ENCODE measurements at places on chromosomes 12 and 14.

- no peak for DNase-seq
Measured at GRCh38 chr12:93451423-93452158, 9.8 kb upstream of the UBE2N start.

DNA sequence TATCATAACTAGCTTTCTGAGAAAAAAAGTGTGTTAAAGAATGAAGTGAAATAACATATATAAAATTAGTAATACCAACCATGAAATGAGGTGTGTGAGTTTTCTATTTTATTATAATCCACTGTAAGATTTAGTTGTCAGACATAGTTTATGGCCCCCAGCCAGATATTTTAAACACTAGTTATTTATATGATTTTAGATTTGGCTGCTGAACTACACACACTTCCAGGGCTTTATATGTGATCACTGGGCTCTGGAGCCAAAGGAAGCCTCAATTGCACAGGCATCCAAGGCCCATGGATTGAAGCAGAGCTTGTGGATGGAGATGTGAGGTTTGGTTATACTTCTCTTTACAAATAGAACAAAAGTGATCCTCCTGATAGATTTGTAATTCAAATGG is 48.7 kb upstream of the CNTN1 start:
- no peak for DNase-seq

GRCh38 chr14:77131206-77131605 is 10.4 kb downstream of the ZDHHC22 start:
- DNase-seq = no peak

DNA sequence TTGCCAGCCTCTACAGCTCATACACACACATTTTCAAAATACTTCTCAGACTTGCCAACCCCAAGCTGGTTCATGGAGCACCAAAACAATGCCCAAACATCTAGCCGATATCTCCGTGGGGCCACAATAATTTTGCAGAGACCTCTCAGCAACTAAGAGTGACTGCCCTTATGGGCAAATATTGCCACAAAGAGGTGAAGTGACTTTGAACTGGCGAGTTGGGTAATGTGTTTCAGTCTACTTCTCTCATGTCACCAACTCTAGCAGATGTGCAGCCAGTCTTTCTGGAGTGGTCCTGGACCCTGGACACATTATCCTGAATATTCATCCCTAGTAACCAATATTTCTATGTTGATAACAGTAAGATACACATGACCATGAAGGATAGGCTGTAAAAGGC is 290.3 kb downstream of the EMP1 start:
- DNase-seq = no peak

GRCh38 chr14:99064262-99064954 is 207.6 kb downstream of the BCL11B start:
- no peak for DNase-seq

DNA sequence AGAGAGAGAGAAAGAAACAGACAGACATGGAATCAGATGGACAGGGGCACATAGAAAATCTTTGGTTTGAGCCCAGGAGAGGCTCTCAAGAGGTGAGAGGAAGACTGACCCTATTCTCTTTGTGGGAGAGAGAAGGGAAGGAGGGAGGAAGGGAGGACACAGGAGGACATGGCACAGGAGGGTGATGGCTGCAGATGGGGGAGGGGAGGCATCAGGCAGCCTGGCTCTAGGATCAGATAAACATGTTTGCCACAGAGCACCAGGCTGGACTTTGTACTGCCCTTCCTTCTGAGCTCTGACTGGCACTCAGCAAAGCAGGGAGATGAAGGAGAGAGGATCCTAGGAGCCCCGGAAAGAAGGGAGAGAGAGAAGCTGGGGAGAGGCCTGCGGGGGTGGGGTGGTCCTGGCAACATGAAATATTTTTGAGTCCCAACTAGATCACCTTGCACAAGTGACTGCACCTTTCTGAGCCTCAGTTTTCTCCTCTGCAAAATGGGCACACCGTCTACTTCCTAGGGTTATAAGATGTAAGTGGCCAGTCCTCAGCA is 6.1 kb downstream of the HNF1A start:
- no peak for DNase-seq

GRCh38 chr12:91663310-91663709 is 480.7 kb upstream of the DCN start:
- no peak for DNase-seq

- DNase-seq = no peak
Measured at GRCh38 chr12:50442178-50442908, 41.7 kb downstream of the LARP4 start.

DNA sequence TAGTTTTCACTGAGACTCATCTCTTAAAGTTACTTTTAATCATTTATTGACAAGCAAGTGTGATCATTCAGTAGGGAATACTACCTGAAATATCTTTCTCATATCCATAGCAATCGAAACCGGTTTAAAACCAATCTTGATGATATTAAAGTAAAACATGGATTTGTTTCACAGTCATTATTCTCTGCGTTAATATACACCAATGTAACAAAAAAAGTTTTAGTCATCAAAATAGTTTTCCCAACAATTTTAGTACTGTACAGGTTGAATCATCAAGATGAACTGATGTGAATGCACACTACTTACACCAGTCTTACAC is 137.0 kb upstream of the KRAS start:
- DNase-seq = no peak

DNA sequence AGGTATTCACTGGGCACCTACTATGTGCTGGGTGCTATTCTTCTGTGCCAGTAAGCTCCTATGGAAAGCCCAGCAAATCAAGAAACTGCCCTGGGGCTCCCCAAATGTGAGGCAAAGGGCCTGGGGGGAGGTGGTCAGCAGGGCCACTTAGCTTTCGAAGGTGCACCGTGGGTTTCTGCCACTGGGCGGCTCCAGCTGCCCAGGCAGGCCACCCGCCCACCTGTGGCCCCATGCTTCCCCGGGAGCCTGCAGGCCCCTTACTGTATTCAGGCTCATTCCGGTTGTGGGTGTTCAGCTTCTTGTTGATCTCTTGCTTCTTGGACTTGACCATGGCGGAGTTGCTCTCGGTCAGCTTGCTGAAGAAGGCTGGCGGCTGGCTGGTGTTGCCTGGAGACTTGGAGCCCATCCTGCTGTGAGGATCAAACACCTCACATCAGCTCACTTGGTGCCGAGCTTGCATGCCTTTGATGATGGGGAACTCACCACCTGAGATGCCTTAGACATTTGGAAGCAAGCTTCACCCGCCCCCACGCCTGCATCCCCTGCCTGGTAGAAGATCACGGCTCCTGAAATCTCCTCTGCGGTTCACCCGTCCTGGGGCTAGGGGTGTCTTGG is 37.3 kb downstream of the RFLNA start:
- peak; percentile 59 for DNase-seq

DNA sequence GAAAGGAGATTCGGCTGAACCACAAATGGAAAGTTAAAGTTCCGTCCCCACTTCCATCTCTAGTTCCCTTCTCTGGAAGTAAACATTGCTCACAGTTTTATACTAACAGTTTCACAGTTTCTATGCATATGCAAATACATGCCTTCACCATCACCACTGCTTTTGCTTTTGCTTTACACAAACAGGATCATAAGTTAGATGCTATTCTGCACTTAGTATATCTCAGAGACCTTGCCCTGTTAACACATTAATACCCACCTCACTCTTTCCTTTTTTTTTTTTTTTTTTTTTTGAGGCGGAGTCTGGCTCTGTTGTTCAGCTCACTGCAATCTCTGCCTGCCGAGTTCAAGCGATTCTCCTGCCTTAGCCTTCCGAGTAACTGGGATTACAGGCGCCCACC is 890 bp downstream of the TEP1 start:
- no peak for DNase-seq

DNA sequence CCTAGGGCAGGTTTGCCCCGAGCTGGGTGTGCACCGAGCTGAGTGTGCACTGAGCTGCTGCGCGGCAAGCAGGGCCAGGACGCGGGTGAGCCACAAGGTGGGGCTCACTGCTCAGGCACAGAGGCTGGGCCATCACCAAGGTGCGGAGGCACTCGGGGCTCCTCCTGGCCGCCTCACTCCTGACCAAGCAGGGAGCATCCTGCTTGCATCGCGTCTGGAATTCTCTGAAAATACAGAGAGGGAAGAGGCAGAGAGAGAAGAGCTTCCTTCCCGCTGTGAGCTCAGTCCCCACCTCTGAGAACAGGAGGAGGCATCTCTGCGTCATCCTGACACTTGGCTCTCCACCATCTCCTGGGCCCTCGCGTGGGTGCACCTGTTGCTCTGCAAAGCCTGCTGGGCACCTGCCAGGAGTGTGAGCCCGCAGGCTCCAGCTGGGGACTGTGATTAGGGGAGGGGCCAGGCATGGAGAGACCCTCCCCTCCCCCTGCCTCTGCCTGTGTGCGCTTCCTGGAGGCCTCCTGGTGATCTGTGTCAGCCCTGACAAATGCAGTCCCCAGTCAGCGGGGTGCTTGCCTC is 116.3 kb downstream of the GLT1D1 start:
- peak; percentile 36 for DNase-seq

- DNase-seq = no peak
Measured at GRCh38 chr14:92958373-92959188, 35.6 kb downstream of the CHGA start.

DNA sequence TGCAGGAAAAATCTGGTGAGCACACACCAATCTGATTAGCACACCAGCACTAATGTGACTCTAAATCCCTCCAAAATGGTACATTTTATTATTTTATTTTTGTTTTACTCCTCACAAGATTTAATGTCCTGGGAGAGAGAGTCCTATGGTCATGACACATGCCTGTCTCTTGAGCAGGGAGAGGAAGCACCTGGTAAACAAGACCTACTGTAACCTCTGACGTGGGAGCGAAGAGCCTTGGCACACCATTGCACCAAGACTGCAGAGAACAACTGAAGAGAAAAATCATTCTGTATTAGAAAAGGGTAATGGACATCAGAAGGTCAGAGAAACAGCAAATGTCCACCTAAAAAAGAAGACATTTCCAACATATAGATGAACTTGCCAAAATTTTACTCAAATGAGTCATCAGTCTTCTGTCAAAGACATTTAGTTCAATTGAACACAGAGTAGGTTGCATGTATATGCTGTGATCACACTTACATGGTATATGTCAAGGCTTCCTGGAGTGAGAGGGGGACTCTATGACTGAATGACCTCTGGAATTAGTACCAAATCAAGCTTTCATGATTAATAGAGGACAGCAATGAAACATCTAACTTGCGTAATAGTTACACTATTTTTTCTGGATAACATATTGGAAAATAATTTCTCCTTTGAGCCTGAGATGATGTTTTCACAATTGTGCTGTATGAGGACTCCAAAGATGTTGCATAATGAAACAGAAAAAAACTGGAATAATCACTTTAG is 186.9 kb upstream of the FLRT2 start:
- DNase-seq = no peak

DNA sequence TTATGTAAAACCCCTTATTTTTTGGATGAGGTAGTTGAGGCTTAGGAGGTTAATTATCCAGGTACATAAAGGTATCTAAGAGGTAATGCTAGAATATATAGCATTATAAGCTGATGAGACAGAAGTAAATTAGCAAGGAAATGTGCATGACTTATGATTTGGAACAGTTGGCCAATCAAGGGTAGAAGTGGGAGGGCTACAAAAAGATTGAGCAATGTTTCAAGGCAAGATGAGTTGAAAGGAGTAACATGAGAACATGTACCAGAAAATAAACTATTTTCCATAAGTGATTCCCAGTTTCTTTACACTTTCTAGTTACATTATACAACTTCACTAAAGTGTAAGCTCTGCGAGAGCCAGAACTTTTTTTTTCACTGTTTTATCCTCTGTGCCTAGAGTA is 290.9 kb downstream of the LRIG3 start:
- no peak for DNase-seq

DNA sequence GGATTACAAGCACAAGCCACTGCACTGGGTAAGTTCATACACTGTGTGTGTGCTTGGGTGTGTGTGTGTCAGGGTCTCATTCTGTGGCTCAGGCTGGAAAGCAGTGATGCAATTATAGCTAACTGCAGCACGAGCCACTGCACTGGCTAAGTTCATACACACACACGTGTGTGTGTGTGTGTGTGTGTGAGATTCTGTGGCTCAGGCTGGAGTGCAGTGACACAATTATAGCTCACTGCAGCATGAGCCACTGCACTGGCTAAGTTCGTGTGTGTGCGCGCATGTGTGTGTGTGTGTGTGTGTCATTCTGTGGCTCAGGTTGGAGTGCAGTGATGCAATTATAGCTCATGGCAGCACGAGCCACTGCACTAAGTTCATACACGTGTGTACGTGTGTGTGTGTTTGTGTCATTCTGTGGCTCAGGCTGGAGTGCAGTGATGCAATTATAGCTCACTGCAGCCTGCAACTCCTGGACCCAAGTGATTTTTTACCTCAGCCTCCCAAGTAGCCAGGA is 85.4 kb downstream of the HECTD1 start:
- DNase-seq = no peak

- no peak for DNase-seq
Measured at GRCh38 chr14:82720946-82721345, 1187.3 kb upstream of the SEL1L start.

- no peak for DNase-seq
Measured at GRCh38 chr14:105944632-105945610, 418.5 kb downstream of the TMEM121 start.

- DNase-seq = no peak
Measured at GRCh38 chr14:95273001-95273978, 46.4 kb downstream of the CLMN start.

DNA sequence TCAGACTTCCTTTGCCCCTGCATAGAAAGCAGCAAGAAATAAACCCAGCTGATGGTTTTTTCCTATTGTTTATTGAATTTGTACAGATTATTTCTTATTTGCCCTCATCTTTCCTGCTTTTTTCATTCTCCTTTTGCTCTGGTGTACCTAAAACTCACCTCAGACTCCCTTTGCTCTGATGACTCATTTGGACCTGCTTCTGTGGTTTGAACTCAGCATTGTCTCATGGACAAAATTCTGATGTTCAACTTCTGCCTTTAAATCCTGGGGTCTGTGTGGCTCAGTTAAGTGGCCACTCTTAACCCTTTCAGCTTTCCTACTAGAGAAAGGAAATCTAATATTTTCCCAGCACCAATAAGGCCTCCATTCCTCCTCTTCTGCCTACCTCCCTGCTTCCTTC is 3.5 kb upstream of the SENP1 start:
- no peak for DNase-seq

- DNase-seq = peak; percentile 17
Measured at GRCh38 chr12:115752913-115753726, 524.4 kb downstream of the MED13L start.

GRCh38 chr14:69193721-69194120 is 2.4 kb downstream of the EXD2 start:
- no peak for DNase-seq

GRCh38 chr12:82357340-82357739 is 847 bp downstream of the CCDC59 start:
- DNase-seq = no peak
